Common myeloid progenitor, CD34-positive (primary cell): ENCODE measurements at places on chromosomes 6 and 20.

DNA sequence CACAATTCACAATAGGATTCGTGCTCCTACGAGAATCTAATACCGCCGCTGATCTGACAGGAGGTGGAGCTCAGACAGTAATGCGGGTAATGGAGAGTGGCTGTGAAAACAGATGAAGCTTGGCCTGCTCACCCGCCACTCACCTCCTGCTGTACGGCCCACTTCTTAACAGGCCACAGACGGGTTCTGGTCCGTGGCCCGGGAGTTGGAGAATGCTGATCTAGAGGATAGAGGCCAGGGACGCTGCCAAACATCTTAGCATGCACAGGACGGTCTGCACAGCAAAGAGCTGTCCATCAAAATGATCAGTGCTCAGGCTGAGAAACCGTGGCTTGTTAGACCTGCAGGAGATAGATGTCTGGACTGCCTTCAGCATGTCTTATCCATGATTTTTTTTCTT is 186.4 kb downstream of the SASH1 start:
- no peak for DNase-seq

DNA sequence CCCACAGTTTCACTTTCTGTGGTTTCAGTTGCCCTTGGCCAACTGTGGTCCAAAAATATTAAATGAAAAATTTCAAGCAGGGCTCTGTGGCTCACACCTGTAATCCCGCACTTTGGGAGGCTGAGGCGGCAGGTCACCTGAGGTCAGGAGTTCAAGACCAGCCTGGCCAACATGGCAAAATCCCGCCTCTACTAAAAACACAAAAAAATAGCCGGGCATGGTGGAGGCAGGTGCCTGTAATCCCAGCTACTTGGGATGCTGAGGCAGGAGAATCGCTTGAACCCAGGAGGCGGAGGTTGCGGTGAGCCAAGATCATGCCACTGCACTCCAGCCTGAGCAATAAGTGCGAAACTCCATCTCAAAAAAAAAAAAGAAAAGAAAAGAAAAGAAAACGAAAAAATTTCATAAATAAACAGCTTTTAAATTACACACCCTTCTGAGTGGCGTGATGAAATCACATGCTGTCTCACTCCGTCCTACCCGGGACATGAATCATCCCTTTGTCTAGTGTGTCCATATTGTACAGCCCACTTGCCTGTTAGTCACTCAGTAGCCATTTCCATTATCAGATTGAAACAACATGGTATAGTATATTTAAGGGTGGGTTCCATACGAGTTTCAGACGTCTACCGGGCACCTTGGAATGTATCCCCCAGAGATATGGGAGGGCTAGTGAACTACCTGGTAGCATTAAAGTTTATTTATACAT is 11.7 kb downstream of the PTPRK start:
- no peak for DNase-seq

DNA sequence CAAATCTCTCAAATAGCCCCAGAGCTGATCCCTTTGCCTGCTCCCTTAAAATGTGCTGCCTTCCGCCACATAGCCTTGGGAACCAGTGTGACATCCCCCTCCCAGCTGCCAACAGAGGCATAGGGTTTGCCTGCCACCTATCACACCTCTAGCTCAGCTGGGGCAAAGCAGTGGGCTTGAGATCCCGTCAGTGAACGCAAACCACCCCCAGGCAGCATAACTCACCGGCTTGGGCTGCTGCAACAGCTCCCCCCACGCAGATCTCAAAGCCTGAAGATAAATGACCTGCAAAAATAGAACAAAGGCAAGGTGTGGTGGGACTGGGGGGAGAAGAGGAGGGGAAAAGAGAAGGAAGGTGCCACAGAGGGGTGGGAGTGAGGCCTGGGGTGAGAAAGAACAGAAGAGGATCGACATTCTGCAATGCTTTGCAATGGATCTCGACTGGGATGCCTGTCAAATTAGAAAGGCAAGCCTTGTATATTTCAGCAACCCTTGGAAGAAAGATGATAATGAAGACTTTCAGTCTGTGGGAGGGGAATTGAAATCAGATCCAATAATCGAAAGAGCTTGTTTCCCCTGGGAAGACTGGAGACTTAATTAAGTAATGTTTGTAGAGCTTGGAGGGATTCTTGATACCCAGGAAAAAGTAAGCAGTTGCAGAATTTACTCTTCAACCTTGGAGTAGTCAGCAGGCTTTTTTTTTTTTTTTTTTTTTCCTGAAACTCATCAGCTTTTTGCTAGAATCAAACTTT is 1.3 kb downstream of the PDYN start:
- no peak for DNase-seq

- DNase-seq, result no peak
Observed at GRCh38 chr20:3307078-3307477, 68.1 kb upstream of the SLC4A11 start.

DNA sequence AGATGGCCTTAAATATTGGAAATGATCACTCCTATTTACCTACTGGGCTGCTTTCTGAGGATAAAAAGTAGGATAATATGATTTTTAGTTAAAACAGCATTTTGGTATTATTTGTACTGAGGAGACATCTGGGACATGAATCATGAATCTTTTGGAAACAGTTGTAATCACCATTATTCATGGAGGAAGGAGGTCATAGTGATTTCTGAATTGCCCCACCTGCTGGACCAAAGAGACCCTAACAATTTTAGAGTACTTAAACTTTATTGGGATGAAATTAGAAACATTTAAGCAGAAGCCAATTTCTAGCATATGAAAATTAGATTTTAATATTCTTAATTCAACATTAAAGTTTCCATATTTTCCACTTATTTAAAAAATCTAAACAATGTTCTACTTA is 108.4 kb upstream of the SIM1 start:
- DNase-seq, result no peak

- DNase-seq, result no peak
Observed at GRCh38 chr6:124490122-124490521, 472.1 kb upstream of the RNF217 start.

- no peak for DNase-seq
Observed at GRCh38 chr20:44113618-44114376, 73.2 kb downstream of the JPH2 start.

DNA sequence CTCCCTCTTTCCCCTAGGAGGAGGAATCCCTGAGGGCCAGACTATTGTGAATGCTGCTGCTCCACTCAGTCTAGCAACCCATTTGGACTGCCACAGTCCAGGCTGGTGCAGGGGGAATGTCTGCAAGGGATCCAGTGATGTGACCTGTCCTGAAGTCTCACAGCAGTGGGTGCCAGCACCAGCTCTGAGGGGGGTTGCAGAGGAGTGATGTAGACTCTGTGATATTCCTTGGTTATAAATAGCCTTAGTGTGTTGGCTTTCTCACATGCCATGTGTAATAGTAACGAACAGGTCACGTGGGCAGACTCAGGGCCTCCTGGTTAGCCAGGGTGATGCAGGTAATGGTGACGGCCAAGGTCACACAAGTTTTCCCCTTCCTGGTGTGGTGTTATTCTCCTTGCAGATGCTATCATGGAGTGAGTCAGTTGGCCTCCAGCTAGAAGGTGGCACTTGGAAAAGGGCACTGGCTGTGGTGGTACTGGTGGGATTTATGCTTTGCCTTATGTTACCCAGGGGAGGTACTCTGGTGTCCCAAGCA is 404.4 kb downstream of the UTRN start:
- DNase-seq, result no peak
